ENCODE measurements at places on chromosomes 6 and 20. TPM values are rescaled to one million over a fixed set of nuclear protein-coding genes. Genes with fewer than 3 reads are reported as not detected.
A peak's percentile ranks its signal among the peaks of the same experiment; 100 is the strongest.

The RPS18 gene
- total RNA-seq, result 1,207 TPM

The SLC12A5 gene
- total RNA-seq, result 1.1 TPM

DNA sequence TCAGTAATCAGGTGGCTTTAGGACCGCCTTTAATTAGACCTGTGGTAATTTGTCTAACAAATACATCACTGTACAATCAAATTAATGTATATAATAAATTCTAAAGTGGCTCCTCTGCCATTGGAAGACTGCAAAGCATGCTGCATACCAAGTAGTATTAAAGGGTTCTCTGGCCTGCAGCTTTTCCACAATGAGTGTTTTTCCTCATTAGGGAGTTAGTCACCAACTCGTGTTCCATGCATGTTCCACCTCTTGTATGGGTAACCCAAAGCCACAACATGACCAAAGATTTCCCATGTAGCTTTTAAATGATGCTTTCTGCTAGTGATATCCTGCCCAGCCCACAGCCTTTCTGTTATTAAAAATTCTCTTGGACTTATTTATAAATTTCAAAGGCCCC is 218.7 kb downstream of the FUT9 start:
- no peak for DNase-seq

DNA sequence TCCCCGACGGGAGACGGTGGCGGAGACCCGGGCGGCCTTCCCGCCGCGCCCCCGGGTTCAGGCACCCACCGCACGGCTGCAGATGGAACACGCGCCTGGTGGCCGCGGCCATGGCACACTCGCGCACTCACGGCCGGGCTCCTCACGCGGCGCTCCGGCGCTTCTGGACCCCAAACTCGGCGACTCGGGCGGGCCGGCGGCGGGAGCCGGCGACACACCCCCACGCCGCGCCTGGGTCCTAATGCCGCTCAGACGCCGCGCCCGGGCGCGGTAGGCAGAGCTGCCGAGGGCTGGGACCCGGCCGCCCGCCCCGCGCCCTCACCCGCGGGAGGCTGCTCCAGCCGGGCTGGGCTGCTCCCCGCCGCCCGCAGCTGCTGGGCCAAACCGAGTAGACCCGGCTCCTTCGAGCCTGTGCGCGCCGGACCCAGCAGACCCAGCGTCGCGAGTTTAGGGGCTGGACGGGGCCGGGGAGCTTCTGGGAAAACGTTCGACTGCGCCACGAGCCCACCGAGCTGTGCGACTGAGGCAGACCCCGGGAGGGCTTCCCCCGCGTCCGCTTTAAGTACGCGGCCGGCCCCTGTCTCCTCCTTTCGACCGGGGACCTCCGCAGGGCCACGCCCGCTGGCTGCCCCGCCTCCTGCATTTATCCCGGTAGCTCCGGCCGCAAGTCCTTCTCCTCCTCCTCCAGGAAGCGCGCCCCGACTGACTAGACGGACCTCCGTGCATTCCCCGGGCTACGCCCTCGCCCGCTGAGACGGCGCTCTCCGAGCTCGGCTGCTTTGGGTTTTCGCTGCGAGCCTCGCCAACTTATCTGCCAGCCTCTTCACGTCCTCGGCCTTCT is at the start of gene SLC4A11:
SLC4A11 (minus strand) TSS at position 165 of the 841 bp plus-strand sequence; CDS start at position 112, 53 bp downstream.
- peak; percentile 82 for DNase-seq

- no peak for DNase-seq
These were observed 168.4 kb downstream of the EYS start for GRCh38 chr6:65538644-65539043.

The WFDC12 gene
- not detected for total RNA-seq

- DNase-seq, result peak; percentile 64
These were observed 686 bp downstream of the TMEM170B start for GRCh38 chr6:11538052-11538818.

The ENPP4 gene
- 22.5 TPM for total RNA-seq

The PPP1R3D gene
- total RNA-seq, result 8.7 TPM

- no peak for DNase-seq
These were observed 168.1 kb upstream of the TOP1 start for GRCh38 chr20:40860487-40860902.

GRCh38 chr6:11943060-11943459 is 69.1 kb upstream of the HIVEP1 start:
- DNase-seq, result no peak

DNA sequence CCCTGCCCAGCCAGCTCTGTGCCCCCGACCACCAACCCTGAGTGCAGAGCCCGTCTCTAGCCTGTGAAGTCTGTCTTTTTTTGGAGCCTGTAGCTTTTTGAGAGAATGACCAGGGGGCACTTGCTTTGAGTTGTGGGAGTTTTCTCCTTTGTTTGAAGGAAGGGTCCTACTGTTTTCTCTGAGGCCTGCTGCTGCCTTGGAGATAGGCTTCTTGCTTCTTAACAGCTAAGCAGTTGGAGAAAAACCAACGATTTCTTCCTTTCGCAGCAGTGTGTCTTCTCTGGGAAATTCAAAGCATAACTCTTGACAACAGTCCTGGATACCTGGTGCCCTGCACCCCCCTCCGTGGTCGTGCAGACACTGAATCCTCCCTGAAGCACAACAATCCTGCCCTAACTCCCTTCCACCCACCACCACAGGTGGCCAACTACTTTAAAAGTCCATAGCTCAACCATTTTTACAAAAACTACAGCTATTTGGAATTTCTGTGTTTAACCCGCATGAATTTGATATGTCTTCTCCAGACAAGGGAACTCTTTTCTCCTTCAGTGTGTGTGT is 61.0 kb downstream of the FAM50B start:
- DNase-seq, result no peak

- DNase-seq, result no peak
These were observed 20.3 kb upstream of the DYNLRB1 start for GRCh38 chr20:34495916-34496315.

DNA sequence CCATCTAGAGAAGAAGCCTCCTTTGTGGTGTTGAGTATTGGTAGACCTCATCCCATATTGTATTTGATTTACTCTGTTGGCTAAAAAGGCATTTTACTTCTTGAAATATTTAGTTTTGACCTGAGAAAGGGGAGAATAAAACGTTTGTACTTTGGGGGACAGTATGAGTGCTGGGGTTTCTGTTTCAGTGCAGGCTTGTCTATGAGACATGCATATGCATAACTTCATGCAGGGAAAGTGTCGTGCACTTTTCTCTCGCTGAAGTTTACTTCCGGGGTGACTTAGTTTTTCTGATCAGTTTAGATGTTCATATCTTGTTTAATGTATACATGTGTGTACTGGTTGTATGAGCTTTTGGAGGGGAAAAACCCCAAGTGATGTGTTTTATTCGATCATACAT is 59.5 kb downstream of the UTRN start:
- no peak for DNase-seq

GRCh38 chr20:51319522-51319921 is 223.0 kb downstream of the NFATC2 start:
- no peak for DNase-seq

DNA sequence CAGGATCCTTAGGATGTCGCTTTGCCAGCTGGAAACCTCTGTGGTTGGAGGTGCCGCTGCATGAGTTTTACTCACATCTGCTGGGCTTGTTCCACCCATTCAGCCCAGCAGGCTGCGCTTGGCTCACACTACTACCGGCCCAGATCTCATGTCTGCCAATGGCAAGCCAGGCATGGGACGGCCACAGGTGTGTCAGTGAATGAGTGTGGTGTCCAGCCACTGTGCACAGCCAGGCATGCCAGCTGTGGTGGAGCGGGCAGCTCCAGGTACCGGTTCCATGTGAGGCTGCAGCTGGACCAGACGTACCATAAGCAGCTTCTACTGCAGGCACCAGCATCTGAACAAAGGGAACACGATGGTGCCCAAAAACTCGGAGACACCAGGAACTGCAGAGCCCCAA is 33.1 kb upstream of the ASF1A start:
- DNase-seq, result no peak

DNA sequence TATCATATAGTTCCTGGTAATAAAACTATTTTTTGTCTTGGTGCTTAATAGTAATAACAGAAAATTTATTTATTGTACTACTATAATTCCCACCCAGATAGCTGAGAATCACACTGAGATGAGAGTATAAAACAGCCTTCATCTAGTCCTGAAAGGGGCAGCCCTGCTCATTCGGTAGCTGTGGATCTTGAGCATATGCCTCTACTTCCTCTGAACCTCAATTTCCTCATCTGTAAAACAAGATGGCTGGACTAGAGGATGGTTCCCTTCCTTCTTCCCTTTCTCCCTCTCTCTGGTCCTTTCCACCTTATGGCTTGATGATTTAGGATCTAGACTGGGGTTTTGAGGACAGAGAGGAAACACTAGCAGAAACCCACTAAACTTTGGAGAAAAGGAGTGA is 15.0 kb downstream of the FKBP5 start:
- DNase-seq, result no peak

The TREML1 gene
- not detected for total RNA-seq

The BPI gene
- 0.20 TPM for total RNA-seq

The CAP2 gene
- total RNA-seq, result 90.7 TPM

The FAM209B gene
- total RNA-seq, result not detected

- DNase-seq, result no peak
These were observed 90.2 kb downstream of the ZDHHC14 start for GRCh38 chr6:157471077-157471686.

The SDHAF4 gene
- total RNA-seq, result 13.1 TPM

- no peak for DNase-seq
These were observed 419.3 kb downstream of the PHF3 start for GRCh38 chr6:64054861-64055260.

The PKIB gene
- 0.45 TPM for total RNA-seq

- no peak for DNase-seq
These were observed 329.5 kb downstream of the TPBG start for GRCh38 chr6:82693094-82693493.

- DNase-seq, result peak; percentile 28
These were observed 34.7 kb downstream of the KIF25 start for GRCh38 chr6:168032005-168032760.

GRCh38 chr20:891706-892080 is 24.4 kb downstream of the ANGPT4 start:
- DNase-seq, result no peak

The LTB gene
- 1.5 TPM for total RNA-seq

DNA sequence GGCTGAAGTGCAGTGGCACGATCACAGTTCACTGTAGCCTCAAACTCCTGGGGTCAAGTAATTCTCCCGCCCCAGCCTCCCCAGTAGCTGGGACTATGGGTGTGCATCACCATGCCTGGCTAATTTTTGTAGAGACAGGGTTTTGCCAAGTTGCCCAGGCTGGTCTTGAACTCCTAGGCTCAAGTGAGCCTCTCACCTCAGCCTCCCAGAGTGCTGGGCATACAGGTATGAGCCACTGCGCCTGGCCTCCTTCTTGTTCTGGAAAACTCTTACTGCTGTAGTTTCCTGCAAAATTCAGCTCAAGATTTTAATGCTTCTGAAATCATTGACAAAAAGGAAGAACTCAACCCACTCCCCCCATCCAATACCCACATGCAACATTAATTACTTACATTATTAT is 21.9 kb upstream of the KCNG1 start:
- DNase-seq, result no peak

GRCh38 chr6:52667572-52667971 is 3.3 kb upstream of the TMEM14A start:
- DNase-seq, result no peak

DNA sequence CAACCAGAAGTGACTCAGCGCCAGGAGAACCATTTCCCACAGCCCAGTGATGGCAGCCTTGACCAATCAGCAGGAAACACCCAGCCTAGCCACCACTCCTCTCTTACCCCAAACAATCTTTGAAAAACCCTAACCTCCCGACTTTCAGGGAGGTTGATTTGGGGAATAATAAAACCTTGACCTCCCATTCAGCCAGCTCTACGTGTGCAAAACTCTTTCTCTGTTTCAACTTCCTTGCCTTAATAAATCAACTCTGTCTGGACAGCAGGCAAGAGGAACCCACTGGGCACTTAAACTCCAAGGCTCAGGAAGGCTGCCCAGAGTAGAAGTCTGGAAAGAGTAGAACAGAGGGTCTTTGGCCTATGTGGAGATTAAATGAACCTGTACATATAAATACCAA is 35.0 kb downstream of the SERPINB1 start:
- DNase-seq, result no peak
